ENCODE measurements at places on chromosomes 12 and 14.

DNA sequence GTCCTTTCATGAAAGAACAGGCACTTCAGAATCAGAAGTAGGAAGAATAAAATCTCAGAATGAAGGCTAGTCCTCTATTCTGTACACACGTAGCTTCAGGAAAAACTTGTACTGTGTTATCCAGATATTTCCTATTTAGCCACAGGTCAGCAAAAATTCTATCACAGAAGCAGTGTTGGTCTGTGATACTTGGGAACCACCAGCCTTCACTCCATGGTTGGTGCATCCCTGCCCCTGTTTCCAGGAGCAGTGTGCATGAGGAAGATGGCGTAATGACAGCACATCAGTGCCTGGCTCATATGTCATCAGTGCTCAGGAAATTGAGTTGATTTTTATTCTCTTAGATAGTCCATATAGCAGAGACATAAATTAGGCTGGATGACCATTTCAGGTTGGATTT, 87.7 kb downstream of the SAMD4A start:
- no peak for DNase-seq

- DNase-seq = no peak
These were observed 15.5 kb upstream of the CYP46A1 start for GRCh38 chr14:99668307-99669295.

DNA sequence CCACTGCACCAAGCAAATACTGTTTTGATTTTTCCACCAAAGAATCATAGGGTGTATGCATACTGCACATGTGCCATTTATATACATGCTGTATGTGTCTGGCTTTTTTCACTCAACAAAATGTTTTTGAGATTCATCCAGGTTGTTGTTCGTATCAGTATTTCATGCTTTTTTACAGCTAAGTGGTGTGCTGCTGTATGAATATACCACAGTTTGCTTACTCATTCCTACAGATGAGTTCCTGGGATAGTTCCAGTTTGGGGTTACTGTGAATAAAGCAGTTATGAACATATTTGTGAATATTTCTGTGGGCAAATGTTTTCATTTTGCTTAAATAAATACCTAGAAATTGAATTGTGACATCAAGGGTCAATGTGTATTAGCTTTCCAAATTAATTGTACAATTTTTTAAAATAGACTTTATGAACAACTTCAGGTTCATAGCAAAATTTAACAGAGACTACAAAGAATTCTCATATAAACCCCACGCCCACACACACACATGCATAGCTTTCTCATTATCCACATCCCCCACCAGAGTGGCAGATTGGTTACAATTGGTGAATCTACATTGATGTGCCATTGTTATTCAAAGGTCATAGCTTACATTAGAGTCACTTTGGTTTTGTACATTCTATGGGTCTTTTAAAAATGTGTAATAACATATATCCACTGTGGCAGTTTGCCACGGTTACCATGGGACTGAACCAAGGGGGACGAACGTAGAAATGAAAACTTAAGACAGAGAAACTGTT, 6.9 kb upstream of the KRT6A start:
- DNase-seq = no peak

- peak; percentile 42 for DNase-seq
These were observed 943 bp downstream of the TESPA1 start for GRCh38 chr12:54983536-54984101.

Data from activated CD4-positive, alpha-beta T cell treated with anti-CD3 and anti-CD28 coated beads, Interleukin-2, amount 50 U/mL, for 24 hours (primary cell).